ENCODE measurements at places on chromosomes 16 and 17.

GRCh38 chr16:4345836-4346781, 5.0 kb downstream of the PAM16 start:
- no peak for DNase-seq

DNA sequence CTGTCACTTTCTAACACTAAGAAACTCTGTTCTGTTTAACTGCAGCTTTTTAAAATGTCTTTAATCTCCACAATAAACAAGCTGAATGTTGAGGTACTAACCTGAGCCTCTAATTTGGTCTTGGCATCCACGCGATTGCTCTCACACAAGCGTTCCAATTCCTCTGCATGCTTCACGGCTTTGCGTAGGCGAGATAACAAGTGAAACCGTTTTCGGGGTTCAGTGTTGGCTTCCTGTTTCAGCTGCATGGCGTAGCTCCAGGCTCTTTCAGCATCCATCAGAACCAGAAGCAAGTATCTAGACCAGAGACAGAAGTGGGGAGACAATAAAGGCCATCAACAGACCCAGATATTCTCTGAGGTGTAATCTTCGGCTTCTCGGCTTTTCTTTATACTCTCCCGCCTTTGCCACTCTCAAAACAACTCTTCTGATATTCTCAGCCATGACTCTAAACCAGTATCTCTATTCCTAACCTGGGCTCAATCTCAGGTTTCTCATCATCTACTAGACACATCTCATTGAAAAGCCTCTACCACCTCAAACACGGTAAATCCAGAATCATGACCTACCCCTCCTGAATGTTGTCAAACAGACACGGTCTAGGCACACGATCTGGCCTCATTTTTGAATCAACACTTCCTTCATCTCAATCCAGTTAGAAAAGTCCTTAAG, 8.3 kb downstream of the SRP68 start:
- peak; percentile 21 for DNase-seq

- no peak for DNase-seq
Measured at GRCh38 chr17:15263206-15263579, 1.9 kb downstream of the PMP22 start.

DNA sequence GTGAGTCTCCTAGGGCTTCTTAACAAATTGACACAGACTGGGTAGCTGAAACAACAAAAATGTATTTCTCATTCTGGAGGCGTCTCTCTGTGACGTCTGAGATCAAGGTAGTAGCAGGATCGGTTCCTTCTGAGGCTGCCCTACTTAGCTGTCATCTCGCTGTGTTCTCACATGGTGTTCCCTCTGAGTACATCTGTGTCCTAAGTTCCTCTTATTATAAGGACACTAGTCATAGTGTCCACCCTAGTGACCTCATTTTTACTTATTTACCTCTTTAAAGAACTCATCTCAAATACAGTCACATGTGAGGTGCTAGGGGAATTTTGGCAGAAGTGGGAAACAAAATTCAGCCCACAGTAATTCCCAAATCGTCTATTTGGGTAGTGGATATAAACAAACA, 529.1 kb downstream of the NPIPA7 start:
- DNase-seq = no peak

DNA sequence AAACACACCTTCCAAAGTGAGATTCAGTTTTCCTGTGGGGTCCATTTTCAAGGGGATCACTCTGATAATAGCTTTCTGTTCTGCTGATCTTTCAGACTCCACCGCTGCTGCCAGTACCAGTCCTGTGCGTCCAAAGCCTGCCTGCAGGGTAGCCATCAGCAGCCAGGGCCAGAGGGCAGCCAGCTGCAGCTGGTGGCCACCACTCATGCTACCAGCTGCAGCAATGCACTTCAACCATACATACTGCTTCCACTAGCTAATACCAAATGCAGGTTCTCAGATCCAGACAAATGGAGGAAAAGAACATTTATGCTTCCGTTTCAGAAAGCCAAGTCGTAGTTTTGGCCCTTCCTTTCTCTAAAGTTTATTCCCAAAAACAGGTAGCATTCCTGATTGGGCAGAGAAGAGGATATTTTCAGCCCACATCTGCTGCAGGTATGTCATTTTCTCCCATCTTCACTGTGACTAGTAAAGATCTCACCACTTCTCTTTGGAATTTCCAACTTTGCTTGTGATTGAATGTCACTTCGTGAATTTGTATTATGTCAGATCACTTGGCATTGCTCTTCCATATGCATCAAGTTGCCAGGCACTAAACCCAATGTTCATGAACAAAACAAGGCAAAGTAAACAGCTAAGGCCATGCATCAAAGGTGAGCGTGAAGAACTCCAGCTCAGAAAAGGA, 1.8 kb downstream of the RNF43 start:
- DNase-seq = no peak

- no peak for DNase-seq
Measured at GRCh38 chr17:56393156-56393555, 200.3 kb upstream of the NOG start.

DNA sequence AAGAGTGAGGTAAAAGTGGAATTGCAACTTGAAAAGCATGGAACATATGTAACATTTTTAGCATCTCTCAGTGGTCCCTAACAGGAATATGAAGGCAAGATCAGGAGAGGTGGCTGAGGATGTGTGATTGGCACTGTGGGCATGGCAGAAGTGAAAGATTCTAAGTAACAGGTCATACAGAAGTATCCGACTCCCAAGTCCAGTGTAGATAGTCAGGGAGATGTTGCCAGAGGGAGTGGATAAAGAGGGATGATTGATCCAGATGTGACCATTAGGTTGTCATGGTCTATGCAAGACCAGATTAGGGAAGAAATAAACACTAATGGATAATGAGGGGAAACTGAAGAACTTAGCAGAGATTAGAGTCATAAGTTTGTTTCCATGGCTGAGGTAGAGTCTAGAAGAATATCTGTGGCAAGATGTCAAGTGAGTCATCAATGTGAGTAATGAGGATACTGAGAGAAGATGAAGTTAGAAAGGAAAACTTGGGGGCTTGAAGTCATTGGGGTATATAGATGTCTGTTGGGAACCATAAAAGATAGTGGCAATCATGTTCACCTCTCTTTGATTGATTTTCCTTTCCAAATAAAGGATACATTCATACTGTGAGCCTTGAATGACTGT, 23.9 kb upstream of the CAPNS2 start:
- no peak for DNase-seq

- no peak for DNase-seq
Measured at GRCh38 chr17:20214794-20215193, 205.6 kb downstream of the SPECC1 start.

DNA sequence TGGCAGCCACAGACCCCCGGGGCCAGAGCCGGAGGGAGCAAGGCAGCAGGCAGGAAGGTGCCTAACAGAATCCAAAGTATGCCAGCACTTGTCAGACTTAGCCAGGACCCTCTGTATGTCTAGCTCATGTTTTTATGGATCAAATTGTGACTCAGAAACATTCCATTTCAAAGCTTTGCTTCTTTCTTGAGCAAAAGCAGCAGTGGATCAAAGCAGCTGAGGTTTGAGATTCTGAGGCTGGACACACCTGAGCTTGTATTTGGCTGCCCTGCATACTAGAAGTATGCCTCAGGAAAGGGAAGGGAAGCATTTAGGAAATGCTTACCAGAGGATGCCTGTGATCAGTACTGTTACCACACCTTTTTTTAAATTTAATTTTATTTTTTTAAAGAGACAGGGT, 5.7 kb upstream of the MYO1C start:
- DNase-seq = no peak

GRCh38 chr17:39562976-39563375, 44.7 kb downstream of the NEUROD2 start:
- no peak for DNase-seq

DNA sequence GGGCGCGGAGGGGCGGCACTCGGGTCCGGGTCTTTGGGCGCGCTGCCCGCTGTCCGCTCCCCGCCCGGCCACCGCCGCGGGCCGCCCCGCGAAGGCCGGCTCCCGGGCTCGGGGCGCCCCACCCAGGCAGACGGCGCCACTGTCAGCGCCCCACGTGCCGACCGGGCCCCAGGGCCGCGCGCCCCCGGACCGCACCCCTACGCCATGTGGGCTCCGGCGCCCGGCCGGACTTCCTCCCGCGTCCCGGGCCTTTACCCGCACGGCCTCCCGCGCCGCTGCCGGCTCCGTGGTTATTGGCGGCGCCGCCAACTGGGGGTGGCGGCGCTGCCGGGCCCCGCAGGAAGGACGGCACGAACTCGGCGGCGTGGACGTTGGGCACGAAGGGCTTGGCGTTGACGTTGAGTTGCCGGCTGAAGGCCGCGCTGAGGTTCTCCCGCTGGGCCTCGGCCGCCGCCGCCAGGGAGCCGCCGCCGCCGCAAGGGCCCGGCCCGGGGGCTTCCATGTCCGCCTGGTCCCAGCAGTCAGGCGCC, 577 bp downstream of the GSPT1 start:
- peak; percentile 18 for DNase-seq

GRCh38 chr17:12673788-12674187, 8.1 kb downstream of the MYOCD start:
- DNase-seq = no peak

DNA sequence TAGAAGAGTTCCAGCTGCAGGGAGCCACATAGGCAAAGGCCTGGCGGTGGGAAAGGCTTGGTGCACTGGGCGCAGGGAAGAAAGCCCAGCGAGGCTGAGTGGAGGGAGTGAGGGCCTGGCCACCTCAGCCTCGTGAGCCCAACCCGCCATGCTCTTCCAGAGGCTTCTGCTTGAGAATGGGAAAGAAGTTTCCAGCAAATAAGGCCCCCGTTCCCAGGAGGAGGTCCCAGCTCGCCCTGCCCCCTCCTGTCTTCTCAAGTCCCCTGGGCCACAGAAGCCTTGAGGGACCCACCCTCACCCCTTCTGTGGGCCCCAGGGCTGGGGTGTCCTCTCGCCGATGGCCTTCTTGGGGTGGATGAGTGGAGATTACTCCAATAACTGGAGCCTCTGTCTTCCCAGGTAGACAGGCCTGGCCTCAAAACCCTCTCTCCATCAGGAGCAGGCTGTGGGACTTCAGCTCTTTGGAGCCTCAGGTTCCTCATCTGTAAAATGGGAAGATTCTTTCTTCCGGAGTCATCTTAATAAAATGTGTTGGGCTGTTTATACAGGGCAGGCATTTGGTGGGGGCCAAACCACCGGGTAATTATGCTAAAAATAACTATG, 933 bp upstream of the SNN start:
- DNase-seq = no peak

- DNase-seq = no peak
Measured at GRCh38 chr16:31465788-31466370, 6.1 kb upstream of the TGFB1I1 start.

GRCh38 chr17:39600288-39600996, 7.3 kb downstream of the NEUROD2 start:
- DNase-seq = no peak

- DNase-seq = no peak
Measured at GRCh38 chr16:82782715-82783251, 156.0 kb downstream of the CDH13 start.

- DNase-seq = no peak
Measured at GRCh38 chr16:87249425-87249824, 67.8 kb downstream of the C16orf95 start.

DNA sequence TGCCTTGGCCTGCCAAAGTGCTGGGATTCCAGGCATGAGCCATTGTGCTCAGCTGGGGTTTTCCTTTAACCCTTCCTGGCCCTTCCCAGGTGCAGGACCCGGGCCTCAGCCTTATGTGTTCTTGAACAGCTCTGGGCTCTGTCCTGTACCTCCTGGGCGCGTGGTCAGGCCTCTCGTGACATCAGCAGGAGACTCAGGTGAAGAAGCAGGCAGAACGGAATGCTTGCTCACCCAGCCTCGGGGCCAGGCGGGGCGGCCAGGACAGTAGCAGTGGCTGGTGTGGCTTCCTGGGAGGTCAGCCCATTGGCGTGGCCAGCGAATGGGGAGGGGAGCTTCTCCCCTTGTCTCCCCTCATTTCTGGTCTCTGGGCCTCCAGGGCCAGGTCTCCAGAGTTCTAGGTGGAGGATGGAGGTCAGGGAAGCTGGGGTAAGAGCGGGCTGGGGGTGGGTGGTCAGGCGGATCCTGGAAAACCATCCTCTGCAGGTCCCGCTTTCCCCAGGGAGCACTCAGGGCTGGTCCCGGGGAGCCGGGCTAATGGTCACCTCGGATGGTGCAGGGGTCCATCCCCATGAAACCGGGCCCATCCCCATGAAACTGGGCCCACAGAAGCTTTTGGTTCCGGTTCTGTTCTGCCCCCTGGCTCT, 281.5 kb downstream of the SEC14L1 start:
- no peak for DNase-seq

DNA sequence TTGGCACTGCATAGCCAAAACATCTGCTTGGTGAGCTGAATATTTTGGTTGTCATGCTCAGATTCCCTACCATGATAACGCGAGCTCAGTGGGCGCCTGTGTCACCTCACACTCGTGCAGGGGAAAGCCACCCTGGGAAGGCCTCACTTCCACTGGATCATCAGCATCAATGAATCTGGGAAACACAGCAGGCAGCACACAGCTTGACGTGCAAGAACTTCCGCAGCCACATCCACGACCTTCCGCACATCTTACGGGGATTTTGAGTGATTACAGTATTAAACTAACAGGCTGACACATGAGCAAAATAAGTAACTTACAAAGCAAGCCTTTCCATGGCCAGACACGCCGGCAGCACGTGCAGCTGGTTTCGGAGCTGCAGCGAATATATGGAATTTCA, 54.7 kb upstream of the FOXF1 start:
- no peak for DNase-seq

Data from activated effector memory CD4-positive, alpha-beta T cell treated with Interleukin-2 at 50 U/mL for 16 hours (primary cell).